ENCODE measurements at places on chromosomes 12 and 14.
A peak's percentile ranks its signal among the peaks of the same experiment; 100 is the strongest.

- DNase-seq, result no peak
Observed at GRCh38 chr12:128091101-128091720, 175.8 kb upstream of the TMEM132C start.

GRCh38 chr12:16225692-16226091, 51.8 kb downstream of the SLC15A5 start:
- DNase-seq, result no peak

DNA sequence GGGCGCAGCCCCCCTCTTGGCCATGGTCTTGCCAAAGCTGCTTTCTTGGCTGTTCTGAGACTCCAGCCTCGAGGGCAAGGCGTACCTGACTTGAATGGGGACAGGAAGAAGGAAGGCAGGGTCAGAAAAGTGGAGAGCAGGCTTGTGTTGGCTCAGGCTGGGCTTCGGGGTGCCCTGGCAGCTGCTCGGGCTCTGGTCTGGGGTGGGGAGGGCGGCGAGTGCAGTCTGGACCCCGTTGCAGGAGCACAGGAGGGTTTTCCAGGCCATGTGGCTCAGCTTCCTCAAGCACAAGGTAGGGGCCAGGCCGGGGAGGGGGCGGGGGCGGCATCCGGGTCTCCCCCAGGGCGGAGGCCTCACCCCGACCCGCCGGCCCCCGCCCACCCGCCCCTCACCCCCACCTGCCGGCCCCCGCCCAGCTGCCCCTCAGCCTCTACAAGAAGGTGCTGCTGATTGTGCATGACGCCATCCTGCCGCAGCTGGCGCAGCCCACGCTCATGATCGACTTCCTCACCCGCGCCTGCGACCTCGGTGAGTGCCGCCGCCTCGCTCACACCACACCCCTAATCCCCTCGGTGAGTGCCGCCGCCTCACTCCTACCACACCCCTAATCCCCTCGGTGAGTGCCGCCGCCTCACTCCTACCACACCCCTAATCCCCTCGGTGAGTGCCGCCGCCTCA, 4.2 kb downstream of the NOC4L start:
- no peak for DNase-seq

- DNase-seq, result peak; percentile 37
Observed at GRCh38 chr12:121009741-121010140, 6.5 kb downstream of the C12orf43 start.

GRCh38 chr12:639988-640387, 23.3 kb downstream of the NINJ2 start:
- DNase-seq, result no peak

- DNase-seq, result no peak
Observed at GRCh38 chr12:74292351-74293194, 245.1 kb upstream of the ATXN7L3B start.

DNA sequence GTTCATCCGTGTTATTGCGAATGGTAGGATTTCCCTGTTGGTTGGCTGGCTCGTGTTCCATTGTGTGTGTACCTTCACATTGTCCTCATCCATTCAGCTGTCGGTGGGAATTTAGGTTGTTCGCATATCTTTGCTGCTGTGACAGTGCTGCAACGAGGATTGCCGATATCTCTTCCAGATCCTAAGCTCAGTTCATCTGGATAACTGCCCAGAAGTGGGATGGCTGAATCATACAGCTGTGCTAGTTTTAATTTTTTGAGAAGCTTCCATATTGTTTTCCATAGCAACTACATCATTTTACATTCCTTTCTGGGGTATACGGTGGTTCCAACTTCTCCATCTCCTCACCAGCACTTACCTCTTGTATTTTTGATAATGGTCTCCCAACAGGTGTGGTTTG, 292.8 kb upstream of the SFSWAP start:
- DNase-seq, result no peak

DNA sequence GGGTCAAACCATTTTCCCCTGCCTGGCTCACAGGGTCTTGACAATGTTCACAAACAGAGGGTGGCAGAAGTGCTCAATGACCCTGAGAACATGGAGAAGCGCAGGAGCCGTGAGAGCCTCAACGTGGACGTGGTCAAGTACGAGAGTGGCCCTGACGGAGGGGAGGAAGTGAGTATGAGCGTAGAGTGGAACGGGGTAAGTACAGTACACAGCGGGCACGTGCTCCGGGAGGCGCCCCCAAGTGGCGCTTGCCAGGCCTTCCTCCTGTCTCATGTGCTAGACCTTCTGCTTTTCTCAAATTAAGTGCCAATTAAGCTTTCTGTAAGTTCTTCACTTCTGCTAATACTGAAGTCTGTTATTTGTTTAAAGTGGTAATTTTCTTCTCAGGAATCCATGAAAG, 35.9 kb downstream of the XRCC3 start:
- DNase-seq, result peak; percentile 72

GRCh38 chr12:41013881-41014642, 174.1 kb upstream of the PDZRN4 start:
- DNase-seq, result no peak

- no peak for DNase-seq
Observed at GRCh38 chr12:108185002-108185401, 55.9 kb downstream of the WSCD2 start.

DNA sequence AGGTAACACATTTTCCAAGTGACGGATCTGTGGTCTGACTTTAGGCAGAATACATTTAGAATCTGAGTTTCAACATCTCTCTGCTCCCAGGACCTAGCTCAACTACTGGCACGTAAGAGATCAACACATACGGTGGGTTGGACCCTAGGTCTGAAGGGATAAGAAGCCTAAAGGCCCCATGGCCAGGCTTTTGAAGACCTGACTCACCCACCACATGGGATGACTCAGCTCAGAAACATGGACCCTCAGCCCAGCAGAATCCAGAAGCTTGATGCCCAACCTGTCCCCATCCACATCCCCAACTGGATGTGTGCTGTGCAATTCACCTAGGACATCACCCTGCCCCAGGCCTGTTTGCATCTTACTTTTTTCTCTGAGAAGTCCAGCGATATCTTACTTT, 770.2 kb downstream of the BCL11B start:
- DNase-seq, result no peak

- no peak for DNase-seq
Observed at GRCh38 chr14:74917646-74918081, 5.4 kb downstream of the RPS6KL1 start.

DNA sequence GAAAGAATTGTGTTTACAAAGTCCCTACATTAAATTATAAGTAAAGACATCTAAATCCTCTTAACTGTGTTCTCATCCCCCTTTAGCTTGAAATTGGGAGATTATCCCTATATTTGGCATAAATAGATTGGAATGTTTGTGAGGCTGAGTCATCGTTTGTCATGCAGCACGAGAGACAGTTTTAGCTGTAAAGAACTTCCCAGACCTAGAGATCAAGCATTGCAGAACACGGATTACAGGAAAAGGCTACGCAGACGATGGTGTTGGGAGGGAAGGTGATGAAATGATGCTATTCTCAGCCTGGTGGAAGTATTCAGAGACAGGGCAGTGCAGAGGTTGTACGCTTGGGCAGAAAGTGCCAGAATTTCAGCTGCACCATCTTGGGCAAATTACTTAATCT, 93.8 kb downstream of the PTPRB start:
- DNase-seq, result no peak

GRCh38 chr12:112179916-112180315, 54.6 kb downstream of the TRAFD1 start:
- no peak for DNase-seq

DNA sequence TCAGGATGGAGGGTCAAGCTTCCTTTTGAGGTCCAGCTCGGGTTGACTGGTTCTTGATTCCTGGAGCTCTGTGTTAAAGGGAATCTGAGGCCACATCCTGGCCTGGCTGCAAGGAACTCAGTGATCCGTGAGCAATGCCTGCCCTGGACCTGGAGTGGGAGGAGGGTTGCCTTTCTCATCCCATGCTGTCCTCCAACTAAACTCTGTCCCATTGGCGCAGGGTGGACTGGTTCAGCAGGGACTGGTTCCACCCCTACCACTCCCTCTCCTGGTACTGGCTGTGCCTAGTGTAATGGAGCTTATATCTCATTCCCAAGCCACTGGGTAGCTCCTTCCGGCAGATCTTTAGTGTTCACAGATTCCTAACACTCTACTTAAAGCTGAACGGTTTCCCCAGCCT, 3.9 kb upstream of the CMKLR1 start:
- DNase-seq, result no peak

DNA sequence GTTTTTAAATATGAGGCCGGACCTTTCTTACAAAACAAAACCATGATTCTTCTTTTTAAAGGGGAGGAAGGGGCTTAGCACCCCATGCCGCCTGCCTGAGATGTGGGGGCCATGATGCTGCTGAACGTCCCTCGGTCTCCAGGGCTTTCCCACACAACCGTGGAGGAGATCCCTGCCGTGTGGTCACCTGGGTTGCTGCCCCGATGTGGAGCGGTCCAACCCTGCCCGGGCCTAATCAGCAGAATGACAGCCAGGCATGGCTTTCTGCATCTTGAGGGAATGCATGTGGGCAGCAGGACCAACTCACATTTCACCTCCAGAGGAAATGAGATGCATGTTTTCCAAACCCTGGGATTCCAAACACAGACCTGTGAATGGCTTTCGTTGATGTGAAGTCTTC, 48.9 kb upstream of the C14orf180 start:
- no peak for DNase-seq

- DNase-seq, result no peak
Observed at GRCh38 chr12:12481631-12482030, 81.0 kb downstream of the DUSP16 start.

GRCh38 chr14:103118663-103119404, 4.4 kb upstream of the TNFAIP2 start:
- no peak for DNase-seq

- DNase-seq, result no peak
Observed at GRCh38 chr12:617304-617915, 45.8 kb downstream of the NINJ2 start.

DNA sequence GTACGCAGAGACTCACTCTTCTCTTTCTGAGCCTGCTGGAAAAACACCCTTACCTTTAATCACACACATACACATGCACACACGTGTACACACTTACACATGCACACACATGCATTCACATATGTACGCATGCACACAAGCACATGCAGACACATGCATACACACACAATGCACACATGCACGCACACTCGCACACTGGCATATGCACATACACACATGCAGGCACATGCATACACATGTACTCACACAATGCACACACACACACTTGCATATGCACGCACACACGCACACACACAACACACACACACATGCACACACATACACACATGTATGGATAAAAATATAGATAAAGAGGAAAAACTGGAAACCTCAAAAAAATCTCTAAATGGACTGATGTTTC, 249.0 kb downstream of the GLT1D1 start:
- no peak for DNase-seq

DNA sequence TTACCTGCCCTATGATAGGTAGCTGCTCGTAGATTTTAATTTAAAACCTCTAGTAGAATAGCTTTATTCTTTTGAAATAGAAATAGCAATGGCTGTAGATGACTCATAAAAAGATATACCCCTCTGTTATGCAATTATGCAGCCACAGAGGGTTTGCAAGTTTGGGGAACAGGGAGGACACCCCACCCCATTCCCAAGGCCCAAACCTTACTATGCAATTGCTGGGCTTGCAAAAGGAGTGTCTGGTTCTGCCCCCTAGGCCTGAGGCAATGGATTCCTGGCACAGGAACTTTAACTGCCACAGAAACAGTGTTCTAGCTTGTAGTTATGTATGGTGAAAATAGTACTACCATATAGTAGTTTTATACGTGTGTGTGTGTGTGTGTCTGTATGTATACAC, 403.3 kb downstream of the ADAMTS20 start:
- DNase-seq, result no peak

DNA sequence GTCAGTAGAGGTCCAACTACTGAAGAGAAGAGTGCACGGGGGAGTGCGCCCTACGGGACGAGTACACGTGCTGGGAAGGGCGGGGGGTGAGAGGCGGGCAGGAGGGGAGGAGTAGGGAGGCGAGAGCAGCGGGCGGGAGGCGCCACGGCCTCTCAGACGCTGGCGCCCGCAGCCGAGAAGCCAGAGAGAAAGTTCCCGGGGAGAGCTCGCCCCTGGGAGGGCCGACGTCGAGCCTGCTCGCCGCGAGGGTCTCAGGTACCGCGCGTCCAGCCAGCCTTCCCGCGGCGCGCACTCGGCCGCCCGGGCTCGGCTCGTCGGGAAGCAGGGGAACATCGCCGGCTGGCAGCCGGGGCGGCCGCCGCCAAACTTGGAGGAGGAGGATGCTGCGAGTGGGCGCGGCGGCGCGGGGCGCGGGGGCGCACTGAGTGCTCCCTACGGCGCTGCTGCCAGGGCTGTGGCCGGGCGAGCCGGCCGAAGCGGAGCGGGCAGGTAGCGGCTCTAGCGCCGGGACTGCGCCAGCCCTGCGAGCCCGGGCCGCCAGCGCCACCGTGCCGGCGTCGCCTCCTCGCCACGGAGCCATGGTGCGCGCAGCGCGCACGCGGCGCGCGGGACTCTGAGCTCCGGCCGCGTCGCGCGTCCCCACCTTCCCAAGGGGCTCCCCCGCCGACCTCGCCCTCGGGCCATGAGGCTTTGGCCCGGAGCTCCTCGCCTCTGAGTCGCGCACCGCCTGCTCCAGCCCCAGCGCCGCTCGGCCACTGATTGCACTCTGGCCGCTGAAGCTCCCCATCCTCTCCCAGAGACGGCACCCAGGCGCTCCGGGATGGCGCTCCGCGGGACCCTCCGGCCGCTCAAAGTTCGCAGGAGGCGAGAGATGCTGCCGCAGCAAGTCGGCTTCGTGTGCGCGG, at the start of gene SLC24A4:
Gene SLC24A4, plus strand, starts transcription at position 155 of the 905 bp plus-strand sequence. Its CDS starts 666 bp downstream, at position 821.
- DNase-seq, result peak; percentile 46

DNA sequence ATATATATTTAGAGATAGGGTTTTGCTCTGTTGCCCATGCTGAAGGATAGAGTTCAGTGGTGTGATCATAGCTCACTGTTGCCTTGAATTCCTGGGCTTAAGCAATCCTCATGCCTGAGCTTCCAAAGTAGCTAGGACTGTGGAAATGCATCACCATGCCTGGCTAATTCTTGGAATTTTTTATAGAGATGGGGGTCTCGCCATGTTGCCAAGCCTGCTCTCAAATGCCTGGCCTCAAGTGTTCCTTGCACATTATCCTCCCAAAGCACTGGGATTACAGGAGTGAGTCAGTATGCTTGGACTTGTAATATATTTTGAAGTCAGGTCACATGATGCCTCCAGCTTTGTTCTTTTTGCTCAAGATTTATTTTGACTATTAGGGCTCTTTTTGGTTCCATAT, 178.0 kb downstream of the RPAP3 start:
- no peak for DNase-seq

DNA sequence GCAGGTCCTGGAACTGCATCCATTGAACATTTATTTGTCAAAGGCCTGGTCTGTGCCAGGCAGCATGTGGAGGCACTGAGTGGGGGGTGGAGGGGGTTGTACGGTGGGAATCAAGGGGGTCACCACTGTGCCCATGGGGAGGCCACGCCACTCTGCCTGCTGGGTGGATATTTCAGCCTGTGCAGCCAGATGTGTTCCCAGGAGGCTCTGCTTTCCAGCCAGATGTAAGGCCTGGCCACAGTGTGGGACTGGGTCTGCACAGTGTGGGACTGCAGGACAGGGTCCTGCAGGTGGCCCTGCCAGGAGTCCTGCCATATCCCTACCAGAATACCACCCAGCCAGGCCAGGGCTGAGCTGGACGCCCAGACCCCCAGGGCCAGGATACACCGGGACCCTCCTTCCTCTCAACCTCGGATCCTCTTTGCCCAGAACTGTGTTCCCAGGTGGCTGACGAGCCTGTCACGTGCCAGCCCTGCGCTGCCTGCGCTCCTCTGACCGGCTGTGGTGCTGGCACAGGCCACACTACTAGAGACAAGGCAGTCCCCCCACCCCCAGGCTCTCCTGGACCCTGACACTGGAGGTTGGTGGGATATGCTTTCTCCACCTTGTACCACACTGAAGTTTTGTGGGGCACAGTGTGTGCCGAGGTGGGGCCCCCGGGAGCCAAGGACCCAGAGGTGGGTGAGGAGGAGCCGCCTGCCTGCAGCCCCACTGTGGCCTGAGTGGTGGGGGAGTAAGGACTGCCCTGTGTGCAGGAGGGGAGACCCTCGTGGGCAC, 17.5 kb downstream of the XRCC3 start:
- DNase-seq, result no peak

Measured in NCI-H524 (cell line).